ENCODE measurements at places on chromosomes 4 and X.

GRCh38 chr4:146465628-146466027 lies 56.1 kb downstream of the SLC10A7 start:
- DNase-seq = no peak

- no peak for DNase-seq
Observed at GRCh38 chr4:1632109-1633104, 51.7 kb downstream of the FAM53A start.

DNA sequence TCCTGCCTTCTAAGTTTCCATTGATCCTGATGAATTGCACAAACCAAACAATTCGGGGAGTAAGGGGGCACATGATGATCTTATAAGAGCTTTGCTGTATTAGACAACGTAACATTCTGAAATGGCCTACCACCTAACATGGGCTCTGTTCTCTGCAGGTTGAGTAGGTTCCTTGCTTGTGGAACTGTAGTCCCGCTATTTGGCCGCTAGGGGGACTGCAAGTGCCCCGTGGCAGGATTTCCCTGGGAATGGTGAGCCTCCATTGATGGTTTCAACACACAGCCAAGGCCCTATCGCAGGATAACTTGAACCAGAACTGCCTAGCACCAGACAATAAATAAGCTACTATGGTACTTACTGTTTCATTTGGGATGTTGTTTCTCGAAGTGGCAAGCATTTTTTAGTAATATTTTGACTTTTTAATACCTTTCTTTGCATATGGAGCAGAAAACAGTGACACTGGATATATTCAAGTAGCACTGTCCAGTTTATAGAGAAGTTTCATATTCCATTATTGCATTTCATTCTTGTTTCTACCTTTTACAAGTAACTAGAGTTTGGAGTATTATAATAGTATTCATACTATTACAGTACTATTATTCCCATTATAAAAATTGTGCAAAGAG lies 11.9 kb downstream of the AR start:
- no peak for DNase-seq

DNA sequence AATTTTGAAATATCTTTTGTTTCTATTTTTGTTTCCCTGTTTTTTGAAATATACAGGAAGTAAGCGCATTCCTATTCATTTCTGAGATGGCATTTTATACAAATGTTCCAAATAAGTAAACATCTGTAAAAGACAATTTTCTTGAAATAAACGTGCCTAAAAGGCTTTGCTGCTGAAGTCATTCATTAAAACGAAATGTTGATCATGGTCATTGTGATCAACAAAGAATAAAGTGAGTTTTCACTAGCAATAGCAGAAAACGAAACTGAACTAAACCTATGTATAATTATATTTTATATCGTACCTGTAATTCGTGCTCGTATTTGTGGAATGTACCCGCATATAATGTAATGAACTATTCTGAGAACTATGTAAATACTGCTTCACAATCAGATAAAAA lies 221.2 kb downstream of the MGST2 start:
- no peak for DNase-seq

- DNase-seq = no peak
Observed at GRCh38 chrX:113802837-113803236, 781.0 kb upstream of the HTR2C start.

DNA sequence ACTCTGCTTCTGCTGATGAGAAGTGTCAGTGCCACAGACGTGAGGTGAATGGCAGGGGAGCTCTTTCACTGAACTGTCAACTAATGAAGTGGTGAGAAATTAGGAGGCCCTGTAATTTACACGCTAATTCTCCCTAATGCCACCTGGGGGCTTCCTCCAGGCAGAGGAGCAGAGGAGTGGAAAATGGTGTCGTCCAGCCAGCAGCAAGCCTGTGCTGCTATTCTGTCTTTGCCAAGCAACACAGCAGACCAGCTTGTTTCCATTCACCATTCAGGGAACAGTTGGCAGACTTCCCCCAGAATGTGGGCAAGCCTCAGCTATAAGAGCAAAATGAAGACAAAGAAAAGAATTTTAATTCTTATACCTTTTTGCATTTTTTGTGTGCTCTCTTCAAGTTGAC lies 245.2 kb upstream of the TET2 start:
- peak; percentile 16 for DNase-seq

- no peak for DNase-seq
Observed at GRCh38 chr4:10605746-10606482, 78.7 kb downstream of the CLNK start.

- no peak for DNase-seq
Observed at GRCh38 chr4:19944251-19944650, 307.5 kb upstream of the SLIT2 start.

GRCh38 chr4:53626491-53626890 lies 35.2 kb upstream of the LNX1 start:
- DNase-seq = no peak

DNA sequence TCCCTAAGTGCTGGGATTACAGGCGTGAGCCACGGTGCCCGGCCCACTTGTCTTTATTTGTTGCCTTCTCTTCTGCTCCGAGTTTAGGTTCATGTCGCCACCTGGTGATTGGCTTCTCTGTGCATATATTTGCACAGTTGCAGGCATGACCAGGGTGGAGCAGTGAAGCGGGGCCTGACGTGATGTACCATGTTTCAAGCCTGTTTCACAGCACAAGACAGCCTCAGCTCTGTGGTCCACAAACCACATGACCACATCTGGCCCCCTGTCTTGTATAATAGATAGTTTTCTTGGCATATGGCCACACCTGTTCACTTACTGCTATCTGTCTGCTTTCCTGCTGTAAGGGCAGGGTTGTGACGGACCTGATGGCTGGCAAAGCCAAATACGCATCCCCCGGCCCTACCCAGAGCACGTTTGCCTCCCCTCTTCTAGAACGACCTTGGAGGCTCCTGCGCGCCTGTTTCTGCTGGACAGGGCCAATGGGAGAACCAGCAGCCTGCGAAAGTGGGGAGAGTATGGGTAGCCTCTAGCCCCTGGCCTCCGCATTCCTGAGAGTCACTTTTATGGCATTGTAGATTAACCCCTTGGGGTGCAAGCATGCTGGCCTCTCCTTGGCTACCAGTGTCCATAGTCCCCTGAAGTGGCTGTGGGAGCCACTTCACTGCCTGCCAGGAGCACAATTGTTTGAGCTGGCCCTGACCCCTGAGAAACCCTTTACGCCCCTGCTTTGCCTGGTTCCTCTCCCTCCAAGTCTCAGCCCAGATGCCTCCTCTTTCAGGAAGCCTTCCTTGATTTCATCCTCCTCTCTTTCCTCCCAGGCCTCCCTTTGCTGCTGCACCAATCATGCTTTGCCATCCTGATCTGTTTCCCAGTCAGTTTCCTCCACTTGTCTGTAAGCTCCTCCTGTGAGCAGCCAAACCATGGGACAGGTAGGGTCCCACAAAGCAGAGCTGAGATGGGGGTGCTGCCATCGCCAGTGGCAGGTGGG lies 6.0 kb upstream of the SH3TC1 start:
- DNase-seq = peak; percentile 4

DNA sequence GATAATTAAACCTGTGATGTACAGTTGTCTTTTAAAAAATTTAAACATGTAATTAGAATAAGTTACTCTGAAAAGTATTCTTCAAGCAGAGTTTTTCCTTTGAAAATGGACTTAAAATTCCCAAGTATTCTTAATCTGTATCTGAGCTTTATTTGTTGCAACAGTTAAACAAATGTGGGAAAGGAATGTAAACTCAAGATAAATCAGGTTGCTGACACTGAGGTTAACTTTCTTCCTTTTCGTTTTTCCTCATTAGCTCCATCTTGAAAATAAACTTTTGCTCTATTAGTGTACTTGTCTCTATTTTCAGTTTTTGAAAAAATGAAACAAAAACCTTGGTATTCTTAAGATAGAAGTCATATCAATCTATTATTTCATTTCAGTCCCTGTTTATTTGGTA lies 144.5 kb upstream of the BMPR1B start:
- no peak for DNase-seq

GRCh38 chrX:133350751-133351150 lies 64.5 kb downstream of the GPC4 start:
- peak; percentile 71 for DNase-seq

GRCh38 chrX:38848671-38849455 lies 47.6 kb downstream of the MID1IP1 start:
- DNase-seq = no peak

DNA sequence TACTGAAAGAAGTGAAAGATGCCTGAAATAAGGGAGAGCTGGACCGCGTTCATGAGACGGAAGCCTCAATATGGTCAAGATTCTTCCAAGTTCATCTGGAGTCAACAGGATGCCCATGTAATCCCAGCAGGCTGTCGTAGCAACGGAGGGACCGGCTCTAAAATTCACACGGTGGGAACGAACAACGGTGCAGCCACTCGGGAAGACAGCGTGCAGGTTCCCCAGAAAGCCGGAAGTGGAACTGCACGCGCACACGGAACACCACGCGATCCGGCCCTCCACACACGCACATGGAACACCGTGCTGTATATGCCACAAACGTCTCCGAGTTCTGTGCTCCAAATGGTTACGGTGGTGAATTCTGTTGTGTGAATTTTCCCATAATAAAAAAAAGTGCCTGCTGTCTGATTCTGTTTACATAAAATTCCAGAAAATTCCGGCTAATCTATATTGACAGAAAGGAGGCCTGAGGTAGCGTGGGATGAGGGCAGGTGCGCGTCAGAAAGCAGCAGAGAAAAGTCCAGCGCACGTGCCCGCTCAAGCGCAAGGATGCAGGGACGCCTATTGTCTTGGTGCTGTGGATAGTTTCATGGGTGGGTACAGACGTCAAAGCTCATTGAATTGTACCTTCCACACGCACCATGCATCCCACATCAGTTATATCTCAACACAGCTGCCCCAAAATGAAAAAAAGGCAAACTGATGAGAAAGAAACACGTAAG lies 31.2 kb downstream of the PPP2R3B start:
- no peak for DNase-seq

GRCh38 chrX:150842198-150842685 lies 56.2 kb downstream of the CD99L2 start:
- DNase-seq = peak; percentile 94

- DNase-seq = no peak
Observed at GRCh38 chrX:123170546-123170945, 13.5 kb upstream of the GRIA3 start.

DNA sequence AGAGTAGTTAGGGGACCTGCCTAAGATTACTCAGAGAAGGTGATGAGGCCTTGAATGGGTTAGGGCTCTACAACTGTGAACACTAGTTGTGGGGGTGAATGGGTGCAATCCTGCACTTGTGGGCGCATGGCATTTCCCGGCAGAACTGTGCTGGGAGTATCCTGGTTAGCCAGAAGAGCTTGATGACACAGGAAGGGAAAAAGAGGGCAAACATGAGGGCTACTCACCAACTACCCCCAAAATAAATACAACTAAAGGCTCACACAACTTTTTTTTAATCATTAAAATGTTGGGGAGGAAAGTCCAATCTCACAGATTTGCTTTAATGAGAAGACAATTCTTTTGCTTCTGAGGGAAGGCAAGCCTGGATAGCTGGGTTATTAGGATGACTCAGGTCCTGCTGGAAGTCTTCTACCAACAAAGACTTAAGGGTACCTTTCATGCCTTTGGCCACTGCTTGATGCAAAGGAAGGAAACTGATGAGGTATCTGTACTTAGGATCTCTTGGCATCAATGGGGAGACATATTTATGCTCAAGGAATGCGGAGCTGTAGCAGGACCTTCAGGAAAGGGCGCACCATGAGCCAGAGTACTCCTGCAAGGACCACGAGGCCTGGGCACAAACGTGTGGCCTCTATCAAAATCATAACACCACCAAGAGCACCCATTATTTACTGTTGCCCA lies 2.6 kb downstream of the PHKA2 start:
- no peak for DNase-seq

DNA sequence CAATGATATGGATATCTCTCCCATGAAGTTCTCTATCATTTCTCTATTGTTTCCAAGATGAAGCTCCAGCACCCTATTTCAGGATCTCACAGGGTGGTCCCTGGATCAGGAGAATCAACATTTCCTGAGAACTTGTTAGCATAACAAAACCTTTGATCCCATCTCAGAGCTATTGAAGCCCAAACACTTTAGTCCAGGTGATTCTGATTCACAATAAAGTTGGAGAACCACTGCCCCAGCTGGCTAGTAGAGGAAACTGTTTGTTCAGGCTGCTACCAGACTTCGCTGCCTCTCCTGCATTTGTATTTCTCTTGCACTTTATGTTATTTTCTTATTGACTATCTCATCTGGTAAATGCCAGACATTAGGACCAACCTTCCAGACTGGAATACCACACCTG lies 65.4 kb downstream of the CEP44 start:
- DNase-seq = no peak

- DNase-seq = no peak
Observed at GRCh38 chr4:153517159-153517558, 51.0 kb downstream of the TMEM131L start.

GRCh38 chrX:47179928-47180255 lies 13.7 kb upstream of the UBA1 start:
- no peak for DNase-seq

DNA sequence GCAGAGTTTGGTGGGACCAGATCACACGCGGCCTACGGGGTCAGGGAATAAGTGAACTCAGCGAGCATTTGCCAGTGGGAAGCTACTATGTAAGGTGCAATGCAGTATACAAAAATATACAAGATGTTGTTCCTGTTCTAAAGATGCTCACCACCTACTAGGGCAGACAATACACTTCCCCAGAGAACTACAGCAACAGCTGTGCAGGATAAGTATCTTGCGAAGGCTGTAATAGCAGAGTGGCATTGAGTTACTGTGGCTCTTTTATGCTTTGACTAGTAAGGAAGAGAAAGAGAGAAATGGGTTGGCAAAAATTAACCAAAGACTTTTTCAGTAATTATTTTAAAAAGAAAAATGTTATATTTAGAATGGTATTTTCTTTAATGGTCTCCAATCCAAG lies 61.2 kb downstream of the CDS1 start:
- no peak for DNase-seq

DNA sequence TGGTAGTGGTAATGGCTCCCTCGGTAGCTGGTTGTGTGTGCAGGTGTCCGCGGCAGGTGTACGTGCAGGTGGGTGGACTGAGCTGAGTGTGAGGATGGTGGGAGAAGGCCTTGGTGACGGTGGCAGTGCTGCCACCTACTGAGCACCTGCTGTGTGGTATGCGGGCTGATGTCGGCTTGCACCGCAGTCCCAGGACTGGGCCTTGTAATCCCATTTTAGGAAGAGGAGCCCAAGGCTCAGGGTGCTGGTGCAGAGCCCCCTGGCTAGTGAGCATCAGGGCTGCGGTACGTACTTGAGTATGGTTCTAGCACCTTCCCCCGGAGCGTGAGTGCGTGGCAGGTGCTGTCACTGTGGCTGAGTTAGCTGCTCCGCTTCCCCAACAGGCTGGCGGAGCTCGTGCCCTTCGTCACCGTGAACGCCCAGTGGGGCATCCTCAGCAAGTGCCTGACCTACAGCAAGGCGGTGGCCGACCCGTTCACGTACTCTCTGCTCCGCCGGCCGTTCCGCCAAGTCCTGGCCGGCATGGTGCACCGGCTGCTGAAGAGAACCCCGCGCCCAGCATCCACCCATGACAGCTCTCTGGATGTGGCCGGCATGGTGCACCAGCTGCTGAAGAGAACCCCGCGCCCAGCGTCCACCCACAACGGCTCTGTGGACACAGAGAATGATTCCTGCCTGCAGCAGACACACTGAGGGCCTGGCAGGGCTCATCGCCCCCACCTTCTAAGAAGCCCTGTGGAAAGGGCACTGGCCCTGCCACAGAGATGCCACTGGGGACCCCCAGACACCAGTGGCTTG lies 5.7 kb upstream of the CPZ start:
- DNase-seq = no peak

All from NCI-H1105 treated with DMSO at 0.1 percent for 48 hours (cell line).